ENCODE measurements at places on chromosomes 5 and 9.
A peak's percentile ranks its signal among the peaks of the same experiment; 100 is the strongest.

GRCh38 chr5:59354274-59354673 is 539.3 kb downstream of the PDE4D start:
- no peak for DNase-seq

- no peak for DNase-seq
Observed at GRCh38 chr5:159324986-159325385, 5.3 kb downstream of the IL12B start.

GRCh38 chr5:112492291-112492690 is 73.2 kb upstream of the EPB41L4A start:
- no peak for DNase-seq

DNA sequence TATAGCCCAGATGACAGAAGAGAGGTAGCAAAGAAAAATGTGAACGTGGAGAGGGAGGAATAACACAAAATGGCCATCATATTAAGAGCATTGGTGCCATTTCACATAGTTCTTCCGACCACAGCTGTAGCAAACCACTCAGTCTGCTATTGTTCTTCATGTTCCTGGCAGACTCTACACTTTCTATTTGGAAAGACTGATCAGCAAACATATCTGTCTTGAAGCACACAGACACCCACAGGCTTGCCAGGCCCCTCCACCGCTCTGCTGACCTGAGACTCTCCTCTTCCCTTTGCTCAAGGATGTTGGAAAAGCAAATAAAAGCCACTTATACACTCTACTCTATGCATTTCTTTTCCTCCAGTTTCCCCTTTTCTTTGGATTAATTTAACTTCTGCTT is 298.0 kb downstream of the FBXL7 start:
- peak; percentile 40 for DNase-seq

DNA sequence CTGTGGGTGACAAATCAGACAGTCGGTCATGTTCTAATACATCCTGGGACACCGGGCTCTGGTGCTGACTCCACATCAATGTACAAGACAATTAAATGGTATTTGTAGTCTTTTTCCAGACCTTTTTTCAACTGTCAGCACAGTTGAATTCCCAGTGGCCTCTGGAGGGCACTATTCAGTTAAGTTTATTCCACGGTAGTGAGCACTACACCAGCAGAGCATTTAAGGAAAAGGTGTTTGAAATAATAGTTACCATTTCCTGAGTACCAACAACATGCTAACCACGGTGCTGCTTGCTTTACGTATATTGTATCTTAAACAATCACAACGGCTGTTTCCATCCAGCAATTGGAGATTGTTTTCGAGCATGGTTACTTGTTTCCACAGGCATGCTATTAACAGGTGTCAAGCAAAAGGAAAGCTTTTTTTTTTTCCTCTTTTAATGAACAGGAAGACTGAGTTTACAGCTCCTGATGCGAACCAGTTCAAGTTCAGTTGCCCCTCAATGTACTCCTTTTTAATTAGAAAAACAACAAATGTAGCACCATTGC is 186.7 kb downstream of the PDZD2 start:
- DNase-seq = peak; percentile 59

DNA sequence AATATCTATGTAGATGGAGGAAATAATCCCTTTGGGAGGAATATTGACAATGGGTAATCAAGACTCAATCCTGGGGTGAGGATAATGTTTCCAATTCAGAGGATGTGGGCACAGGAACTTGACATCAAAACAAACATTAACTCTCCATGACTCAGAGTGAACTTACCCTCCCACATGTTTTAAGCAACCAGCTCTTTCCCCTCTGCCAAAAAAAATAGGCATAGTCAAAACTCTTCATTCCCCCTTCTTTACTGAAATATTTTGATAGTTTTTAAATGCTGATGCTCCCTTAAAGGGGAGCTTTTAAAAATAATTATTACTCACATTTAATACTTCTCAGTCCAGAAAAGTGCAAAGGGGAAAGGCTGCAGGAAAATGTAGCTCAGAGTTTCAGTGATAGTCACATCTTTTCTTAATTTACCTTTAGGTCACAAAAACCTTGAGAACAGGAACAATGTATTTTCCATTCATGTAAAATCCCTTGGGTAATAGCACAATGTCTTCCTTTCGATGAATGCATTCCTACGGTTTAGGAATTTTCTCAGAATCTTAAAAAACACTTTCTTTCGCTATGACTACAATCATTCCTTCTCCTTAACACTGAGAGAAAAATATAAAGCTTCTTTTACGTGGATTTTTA is 298.4 kb upstream of the GRAMD2B start:
- DNase-seq = no peak

- DNase-seq = no peak
Observed at GRCh38 chr5:50889790-50890189, 223.4 kb downstream of the PARP8 start.

DNA sequence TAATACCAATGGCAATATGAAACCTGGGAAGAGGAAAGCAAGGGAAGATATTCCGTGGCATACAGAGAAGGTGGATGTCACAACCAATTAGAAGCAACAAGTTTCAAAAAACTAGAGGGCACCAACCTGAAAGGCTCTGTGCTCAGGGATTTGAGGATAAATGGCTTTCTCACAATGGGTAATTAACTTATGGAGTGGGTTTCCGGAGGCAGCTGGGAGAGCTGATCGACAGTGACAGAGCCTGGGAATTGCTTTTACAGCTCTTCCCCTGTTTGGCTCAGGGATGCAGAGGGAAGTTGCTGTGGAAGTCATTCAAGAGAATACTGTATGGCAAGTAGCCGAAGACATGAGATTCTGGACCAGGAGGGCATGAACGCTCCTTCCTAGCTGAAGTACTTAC is 237.0 kb downstream of the KIF4B start:
- no peak for DNase-seq

GRCh38 chr5:112878760-112879159 is 17.7 kb downstream of the SRP19 start:
- no peak for DNase-seq

GRCh38 chr5:116428966-116429365 is 145.7 kb downstream of the SEMA6A start:
- peak; percentile 49 for DNase-seq

- DNase-seq = no peak
Observed at GRCh38 chr5:353612-354580, 32.4 kb downstream of the AHRR start.

DNA sequence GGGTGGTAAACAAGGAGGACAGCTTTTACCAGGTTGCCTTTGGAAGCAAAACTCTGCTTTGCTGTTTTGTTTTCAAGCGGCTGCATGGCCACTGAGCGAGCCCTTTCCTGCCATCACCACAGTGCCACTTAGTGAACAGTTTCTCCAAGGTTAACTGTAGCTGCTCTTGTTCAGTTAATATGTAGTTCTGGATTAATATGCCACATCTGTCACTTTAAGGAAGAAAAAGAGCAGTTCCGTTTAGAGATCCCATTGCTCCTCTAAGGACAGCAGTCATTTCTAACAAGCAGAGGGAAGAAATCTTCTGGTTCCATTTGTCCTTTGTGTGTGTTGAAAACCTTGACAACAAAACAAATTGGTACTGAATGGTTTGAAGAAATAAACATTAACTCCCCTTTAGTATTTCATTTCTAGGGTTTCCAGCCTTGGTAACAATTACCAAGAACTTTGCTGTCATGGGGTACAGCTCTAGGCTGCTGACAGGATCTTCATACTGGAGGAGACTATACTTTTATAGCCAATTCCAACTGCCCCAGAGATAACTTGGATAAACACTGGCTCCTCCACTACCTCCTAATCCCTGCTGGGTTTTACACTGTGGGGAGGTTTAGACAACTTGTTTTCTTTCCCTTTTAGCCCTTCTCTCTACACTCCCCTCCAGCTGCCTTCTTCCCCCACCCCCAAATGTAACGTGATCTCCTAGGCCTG is 10.3 kb upstream of the ABL1 start:
- DNase-seq = no peak

DNA sequence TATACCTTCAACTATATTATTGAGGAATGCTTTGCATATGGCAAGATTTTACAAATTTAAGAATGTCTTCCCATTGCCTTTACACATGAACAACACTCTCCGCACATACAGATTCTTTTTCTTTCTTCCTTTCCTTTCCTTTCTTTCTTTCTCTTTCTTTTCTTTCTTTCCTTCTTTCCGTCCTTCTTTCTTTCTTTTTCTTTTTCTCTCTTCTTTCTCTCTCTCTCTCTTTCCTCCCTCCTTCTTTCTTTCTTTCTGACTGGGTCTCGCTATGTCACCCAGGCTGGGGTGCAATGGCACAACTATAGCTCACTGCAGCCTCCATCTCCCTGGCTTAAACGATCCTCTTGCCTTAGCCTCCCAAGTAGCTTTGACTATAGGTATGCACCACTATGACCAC is 13.8 kb downstream of the WDR31 start:
- no peak for DNase-seq

GRCh38 chr9:96025995-96026602 is 150.6 kb downstream of the ERCC6L2 start:
- DNase-seq = no peak

DNA sequence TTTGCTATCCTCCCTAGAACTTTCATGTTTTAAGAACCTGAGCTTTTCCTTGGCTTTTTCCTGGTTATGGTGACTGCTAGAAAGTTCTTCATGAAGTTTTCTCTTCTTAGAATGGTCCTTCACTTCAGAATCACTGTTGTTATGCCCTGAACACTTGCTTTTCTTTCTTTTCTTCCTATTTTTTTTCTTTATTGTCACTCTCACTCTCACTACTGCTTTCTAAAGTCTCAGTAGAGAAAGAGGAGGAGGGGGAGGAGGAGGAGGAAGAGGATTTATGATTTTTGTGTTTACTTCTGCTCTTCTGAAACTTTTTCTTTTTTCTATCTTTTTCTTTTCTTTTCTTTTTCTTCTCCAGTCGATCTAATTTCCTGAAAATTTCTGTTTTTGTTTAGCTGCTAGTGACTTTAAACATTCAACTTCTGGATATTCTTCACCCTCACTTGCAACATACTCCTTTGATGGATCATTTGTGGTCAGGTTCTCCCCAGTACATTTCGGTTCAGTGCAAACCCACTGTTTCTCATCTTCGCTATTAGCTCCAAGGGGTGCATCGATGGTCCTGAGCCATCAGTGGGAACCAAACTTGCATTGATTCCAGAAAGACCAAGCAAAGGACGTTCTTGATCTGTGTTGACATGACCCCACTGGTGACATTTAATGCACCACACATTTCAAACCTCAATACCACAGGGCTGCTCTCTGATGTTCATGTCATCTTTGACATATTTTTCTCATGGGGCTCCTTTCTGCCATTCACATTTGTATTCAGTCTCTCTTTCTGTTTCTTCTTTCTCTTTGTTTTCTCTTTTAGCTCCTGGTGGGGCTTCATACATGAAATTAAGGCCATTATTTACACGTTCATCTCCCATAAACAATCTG is 81.6 kb upstream of the HAND1 start:
- no peak for DNase-seq

DNA sequence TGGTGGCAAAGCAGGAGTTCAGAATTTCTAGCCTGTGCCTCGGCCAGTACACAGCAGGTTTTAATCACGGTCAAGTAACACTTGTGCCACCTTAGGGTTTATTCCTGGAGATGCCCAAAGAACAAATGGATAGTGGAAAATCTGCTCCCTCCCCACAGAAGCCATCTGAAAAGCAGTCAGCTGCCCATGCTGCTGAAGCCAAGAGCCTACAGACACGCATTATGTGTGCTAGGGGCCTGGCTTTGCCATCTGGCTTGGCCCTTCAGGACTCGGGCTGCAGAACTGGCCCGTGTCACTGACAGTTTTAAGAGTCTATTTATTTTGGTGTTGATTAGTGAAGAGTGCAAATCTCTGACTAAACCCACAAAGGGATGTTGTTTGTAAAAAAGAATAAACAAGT is 11.1 kb downstream of the ARSB start:
- DNase-seq = peak; percentile 59

DNA sequence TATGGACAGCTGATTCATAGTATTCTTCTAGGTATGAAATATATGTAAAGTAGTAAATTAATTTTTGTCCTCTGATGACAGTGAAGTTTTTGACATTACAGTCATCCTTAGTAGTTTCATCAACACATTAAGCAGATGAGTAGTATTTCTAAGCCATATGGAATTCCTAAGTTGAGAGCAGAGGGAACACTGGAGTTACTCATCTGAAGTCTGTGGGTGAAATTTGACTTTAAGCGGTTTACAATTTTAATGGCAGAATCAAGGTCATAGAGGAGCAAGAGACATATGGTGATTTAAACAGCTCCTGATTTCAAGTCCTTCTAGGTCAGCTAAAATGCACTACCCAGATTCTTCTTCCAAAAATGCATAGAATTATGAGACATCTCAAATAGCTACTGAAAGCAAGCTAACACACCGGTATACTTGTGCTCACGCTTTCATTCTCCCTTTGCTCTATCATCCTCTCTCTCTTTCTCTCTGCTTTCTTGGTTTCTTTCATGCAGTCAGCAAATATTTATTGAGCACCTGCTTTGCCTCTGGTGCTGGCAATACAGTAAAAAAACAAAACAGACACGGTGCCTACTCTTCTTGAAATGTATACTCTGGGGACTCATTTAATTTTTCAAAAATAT is 235.9 kb downstream of the FER start:
- no peak for DNase-seq

GRCh38 chr9:76827296-76828080 is 63.2 kb downstream of the PCA3 start:
- no peak for DNase-seq

- DNase-seq = no peak
Observed at GRCh38 chr5:54616031-54616430, 98.5 kb downstream of the SNX18 start.

DNA sequence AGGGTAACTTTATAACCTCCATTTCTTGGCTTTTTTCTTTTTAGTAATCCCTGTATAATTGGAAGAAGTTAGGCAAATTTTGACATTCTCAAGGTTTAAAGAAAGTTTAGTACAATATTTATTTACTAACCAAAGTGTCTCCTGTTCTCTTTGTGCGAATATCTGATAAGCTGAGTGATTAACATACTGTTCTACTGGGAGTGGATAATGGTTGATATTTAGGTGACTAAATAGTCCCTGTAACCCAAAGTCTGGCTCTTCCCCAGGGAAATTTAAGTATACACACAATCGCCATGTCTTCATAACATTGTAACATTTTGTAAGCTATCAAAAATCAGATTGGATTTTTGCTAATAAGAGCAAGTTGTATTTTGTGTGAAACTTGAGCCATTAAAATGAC is 40.0 kb downstream of the CCNH start:
- no peak for DNase-seq

GRCh38 chr9:135494791-135495559 is 5.5 kb upstream of the MRPS2 start:
- DNase-seq = no peak

GRCh38 chr5:115350894-115351293 is 54.4 kb upstream of the CCDC112 start:
- DNase-seq = no peak
